ENCODE measurements at places on chromosomes 3 and 15.

GRCh38 chr3:192864941-192865340, 52.7 kb downstream of the MB21D2 start:
- DNase-seq, result no peak

DNA sequence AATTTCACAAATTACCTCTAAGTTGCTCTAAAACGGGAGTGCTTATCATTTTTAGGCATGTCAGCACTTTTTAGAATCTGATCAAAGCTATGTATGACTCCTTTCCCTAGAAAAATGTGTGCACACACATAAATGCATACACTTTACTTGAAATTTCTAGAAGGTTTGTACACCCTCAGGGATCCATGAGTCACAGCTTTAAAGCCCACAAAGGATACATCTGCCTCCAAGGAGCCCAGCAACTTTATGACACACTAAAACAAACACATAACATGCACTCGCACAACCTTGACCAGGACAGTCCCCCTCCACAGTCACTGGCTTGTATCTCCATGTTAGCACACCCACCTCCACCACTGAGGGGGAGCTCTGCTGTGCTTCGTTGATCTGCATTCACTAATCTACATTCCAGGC, 722.0 kb upstream of the CFAP20DC start:
- DNase-seq, result no peak

DNA sequence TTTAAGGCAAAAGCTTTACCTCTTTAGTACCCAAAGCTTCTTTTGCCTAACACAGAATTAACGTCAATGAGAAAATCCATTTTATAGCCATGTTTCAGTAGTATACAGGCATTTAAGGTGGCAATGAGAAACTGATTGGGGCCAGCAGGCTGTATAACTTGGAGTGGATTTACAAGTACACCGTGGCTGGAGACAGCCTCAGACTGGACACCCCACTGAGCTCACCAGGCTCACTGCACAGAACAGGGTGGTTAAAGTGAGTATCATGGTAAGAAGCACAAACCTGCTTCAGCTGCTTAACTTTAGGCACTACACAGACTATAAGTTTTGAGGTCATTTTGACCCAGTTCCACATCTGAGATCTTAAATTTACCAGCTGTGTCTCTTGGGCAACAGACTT, 8.9 kb downstream of the CPOX start:
- DNase-seq, result no peak

DNA sequence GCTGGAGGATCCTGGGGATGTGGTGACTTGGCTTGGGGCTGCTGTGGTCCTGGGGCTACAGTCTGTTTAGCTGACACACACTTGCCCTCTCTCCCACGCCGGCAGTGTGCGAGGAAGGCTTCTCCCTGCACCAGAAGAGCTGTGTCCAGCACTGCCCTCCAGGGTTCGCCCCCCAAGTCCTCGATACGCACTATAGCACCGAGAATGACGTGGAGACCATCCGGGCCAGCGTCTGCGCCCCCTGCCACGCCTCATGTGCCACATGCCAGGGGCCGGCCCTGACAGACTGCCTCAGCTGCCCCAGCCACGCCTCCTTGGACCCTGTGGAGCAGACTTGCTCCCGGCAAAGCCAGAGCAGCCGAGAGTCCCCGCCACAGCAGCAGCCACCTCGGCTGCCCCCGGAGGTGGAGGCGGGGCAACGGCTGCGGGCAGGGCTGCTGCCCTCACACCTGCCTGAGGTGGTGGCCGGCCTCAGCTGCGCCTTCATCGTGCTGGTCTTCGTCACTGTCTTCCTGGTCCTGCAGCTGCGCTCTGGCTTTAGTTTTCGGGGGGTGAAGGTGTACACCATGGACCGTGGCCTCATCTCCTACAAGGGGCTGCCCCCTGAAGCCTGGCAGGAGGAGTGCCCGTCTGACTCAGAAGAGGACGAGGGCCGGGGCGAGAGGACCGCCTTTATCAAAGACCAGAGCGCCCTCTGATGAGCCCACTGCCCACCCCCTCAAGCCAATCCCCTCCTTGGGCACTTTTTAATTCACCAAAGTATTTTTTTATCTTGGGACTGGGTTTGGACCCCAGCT, 2.9 kb upstream of the FES start:
- peak; percentile 3 for DNase-seq
